ENCODE measurements at places on chromosomes 1 and 21.

DNA sequence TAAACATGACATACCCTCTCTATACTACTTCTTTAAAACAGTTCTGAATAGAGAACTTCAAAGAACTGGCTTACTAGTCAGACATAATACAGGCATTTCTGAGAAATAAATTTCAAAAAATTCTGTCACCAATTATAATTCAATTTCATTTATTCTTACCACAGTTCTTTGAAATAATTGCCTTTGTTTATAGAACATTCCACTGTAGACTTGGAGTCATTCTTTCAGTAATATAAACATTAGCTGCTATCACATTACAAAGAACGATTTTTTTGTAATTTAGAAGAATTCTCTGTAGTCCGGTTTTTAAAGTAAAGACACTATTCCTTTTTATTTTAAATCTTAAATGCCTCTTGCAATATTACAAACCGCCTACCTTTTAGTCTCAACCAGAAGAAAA, 146.4 kb upstream of the COL11A1 start:
- DNase-seq = no peak

GRCh38 chr1:203663821-203664220, 37.2 kb downstream of the ATP2B4 start:
- no peak for DNase-seq

GRCh38 chr1:36166938-36167905, 11.3 kb downstream of the MAP7D1 start:
- no peak for DNase-seq

DNA sequence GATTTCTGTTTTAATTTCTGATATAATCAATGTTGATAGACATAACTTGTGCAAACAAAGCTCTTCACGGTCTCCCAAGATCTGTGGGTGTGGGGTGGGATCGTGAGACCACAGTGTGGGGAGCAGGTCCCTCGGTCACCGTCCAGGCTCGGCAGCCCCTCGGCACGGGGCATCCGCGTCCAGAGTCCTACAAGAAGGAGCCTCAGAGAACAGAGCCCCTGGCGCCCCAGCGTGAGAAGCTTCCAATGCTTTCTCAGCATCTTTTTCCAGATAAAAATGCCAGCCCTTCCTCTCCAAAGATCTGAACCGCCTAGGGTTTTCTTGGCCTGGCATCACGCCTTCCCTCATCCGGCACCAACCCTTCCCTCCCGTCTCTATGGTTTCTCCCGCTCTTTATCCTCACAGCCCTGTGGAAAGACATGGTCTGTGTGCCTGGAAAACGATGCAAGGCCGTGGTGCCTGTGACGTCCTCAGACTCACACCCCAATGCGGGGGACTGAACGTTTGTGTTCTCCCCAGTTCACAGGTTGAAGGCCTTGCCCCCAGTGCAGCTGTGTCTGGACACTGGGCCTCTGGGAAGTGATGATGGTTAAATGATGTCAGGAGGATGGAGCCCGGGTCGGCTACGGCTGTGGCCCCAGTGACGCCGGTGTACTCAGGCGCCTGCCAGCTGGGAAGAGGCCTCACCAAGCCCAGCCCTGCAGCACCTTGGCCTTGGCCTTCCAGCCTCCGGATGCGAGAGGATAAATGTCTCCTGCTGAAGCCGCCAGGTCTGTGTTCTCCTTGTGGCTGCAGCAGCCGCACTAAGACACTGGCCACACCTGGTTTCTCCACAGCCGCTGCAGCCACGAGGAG, 45.9 kb upstream of the COL6A2 start:
- DNase-seq = no peak

GRCh38 chr1:10979483-10979920, 33.0 kb upstream of the TARDBP start:
- no peak for DNase-seq

DNA sequence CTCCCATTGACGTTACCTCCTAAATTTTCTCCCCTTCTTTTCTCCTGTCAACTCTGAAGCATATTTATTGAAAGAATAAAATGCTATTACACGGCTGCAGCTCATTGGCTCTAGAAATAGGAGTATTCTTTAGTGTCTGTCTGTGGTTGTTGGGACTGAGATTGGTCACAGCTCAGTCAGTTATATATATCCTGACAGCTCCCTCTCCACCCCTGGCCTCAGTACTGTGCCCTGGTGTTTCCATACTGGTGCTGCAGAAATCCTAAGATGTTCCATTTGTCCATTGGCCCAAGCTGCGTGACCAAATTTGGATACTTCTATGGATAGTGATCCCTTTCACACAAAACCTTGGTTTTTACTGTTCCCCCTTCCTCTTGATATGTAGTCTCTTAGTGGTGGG, 67.3 kb downstream of the RALGPS2 start:
- no peak for DNase-seq

GRCh38 chr1:25875856-25876692, 566 bp upstream of the PAQR7 start:
- DNase-seq = peak; percentile 34

GRCh38 chr21:26684889-26685288, 111.8 kb upstream of the CYYR1 start:
- no peak for DNase-seq

DNA sequence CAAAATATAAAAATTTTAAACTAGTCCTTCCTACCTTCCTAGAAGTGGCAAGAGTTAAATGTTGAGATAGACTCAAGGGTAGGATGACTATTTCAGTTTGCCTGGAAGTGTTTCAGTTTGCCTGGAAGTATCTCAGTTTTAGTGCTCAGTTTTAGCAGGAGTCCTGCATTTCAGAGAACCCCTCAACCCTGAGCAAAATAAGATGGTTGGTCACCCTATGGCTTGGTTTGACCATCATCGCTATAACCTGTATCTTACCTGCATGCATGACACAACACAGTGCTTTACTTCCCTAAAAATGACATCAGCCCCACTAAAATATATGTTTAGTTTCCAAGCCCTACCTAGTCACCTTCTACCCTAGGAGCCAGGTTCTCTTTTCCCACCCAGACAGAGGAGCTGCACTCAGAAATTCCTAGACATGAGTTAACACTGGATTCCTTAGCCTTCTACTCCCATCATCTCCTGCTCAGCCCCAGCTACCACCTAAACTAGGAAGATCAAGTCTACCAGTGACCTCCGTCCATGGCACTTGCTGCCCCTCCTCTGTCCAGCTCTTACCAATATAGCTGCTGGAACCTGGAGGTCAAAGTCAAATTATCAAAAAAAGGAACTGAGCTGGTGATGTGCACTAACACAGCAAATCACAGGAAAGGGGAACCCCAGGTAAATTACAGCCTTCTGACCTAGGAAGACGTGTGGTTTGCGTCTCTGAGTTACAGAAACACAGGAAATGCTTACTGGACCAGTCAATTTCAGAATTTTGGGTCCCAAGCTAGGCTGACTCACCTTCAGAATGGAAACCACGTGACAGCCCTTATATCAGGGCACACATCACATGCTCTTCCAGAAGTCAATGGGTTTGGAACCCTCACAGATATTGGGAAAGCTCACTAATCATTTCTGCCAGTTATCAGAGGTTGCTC, 2.2 kb upstream of the G0S2 start:
- DNase-seq = peak; percentile 60

DNA sequence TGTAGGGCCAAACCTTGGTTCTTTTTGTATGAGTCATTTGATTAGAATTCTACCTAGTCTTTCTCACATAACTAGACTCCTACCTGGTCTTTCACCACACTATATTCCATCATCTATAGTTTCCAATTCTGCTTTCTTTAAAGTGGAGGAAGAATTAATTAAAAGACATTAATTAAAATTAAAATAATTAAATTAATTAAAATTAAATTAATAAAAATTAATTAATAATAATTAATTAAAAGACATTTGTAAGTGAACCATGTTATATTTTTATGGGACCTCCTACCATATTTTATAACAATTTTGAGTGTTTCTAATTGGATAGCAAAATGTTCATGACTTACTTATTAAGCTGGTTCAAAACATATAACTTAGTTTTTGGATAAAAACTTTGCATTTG, 77.4 kb downstream of the CCDC18 start:
- DNase-seq = no peak

DNA sequence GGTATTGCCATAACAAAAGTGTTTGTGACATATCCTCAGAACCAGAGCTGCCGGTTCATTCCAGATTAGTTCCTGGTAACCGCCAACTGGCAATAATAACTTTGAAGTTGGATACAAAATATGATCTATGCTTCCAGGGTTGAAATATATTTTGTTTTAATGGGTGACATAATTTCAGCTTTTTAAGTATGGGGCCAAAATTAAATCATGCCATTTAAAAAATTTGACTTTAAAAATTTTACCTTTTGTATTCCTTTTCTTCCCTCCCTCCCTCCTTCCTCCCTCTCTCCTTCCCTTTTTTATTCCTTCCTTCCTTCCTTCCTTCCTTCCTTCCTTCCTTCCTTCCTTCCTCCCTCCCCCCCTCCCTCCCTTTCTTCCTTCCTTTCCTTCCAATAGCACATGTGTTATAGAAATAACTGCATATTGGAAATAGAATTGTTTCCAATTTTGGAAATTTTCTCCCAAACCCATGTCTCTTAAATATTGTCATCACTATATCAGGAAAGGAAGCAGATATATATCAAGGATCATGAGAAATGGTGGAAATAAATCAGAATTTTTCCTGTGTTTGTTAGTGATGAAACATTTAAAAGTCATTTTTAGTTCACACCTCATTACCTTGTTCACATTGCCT, 12.0 kb upstream of the KIFAP3 start:
- DNase-seq = no peak

DNA sequence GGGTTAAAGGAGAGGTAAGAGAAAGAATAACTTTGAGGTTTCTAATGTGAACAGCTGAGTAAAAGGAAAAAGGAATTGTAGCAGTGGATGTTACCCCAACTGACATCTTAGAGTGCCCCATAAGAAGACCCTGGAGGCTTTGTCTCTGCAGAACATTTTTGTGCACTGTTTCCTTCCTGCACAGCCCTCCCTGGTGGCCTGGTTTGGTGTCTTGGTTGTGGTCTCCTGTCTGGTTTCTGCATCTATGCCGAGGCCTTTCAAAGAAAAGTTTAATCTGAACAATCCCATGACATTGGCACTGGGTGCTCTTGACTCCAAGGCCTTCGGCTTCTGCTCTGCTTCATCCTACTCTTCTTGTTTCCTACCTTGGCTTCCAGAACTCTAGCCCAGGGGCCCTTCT, 57.8 kb downstream of the RHOU start:
- DNase-seq = peak; percentile 76

DNA sequence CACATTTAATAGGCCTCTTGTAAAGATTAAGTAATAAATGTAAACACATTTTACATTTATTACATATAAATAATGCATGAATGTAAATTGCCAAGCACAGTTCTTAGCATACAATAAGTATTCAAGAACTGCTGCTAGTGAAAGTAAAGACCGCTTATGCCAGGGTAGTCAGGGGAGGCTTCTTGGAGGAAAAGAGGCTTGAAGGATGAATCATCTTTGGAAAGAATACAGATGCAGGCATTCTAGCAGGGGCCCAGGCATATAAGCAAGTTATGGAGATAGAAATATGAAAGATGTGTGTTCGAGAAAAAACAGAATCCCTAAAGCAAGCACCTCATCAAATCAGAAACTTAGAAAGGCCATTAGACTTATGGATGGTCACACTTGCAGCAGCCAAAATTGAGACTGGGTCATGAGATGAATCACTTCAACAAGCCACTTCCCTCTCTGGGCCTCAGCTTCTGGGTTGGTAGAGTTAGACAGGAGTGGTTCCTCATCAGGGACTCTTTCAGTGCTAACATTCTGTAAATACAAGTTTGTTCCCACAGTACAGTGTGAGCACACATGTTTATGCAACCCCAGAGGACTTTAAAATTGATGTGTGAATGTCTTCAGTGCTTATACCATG, 79.8 kb upstream of the ROR1 start:
- DNase-seq = no peak

DNA sequence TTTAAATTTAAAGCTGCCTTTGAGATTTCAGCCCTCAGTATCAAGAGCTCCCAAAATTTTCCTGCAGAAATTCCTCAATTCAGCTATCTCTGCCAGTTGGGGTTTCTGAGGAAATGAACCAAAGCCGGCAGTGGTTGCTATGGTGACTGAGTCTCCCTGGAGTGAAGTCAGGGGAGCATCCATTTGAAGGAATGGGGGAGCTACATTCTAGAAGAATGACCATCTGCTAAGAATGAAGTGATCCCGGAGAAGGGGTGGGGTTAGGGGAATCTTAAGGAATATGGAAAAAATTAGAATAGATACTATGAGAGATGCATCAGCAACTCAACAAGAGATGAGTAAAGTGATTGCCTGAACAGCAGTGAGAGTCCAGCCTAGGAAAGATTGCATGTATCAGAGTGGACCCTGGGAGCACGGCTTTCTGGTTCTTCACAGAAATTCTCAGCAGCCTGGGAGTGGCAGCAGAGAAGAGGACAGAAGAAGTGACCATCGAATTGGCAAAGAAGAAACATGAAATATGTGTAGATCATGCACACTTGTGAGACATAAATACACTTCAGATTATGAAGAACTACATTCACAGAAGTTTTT, 94.7 kb downstream of the CHD1L start:
- DNase-seq = no peak

DNA sequence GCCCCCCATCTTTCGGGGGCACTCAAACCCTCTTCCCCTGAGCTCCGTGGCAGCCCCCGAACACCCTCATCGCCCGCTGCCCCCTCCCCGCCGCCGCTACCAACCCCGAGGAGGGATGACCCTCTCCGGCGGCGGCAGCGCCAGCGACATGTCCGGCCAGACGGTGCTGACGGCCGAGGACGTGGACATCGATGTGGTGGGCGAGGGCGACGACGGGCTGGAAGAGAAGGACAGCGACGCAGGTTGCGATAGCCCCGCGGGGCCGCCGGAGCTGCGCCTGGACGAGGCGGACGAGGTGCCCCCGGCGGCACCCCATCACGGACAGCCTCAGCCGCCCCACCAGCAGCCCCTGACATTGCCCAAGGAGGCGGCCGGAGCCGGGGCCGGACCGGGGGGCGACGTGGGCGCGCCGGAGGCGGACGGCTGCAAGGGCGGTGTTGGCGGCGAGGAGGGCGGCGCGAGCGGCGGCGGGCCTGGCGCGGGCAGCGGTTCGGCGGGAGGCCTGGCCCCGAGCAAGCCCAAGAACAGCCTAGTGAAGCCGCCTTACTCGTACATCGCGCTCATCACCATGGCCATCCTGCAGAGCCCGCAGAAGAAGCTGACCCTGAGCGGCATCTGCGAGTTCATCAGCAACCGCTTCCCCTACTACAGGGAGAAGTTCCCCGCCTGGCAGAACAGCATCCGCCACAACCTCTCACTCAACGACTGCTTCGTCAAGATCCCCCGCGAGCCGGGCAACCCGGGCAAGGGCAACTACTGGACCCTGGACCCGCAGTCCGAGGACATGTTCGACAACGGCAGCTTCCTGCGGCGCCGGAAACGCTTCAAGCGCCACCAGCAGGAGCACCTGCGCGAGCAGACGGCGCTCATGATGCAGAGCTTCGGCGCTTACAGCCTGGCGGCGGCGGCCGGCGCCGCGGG, 837 bp downstream of the FOXD3 start:
- DNase-seq = peak; percentile 54

GRCh38 chr1:213070406-213070805, 19.4 kb downstream of the RPS6KC1 start:
- peak; percentile 59 for DNase-seq

- no peak for DNase-seq
Measured at GRCh38 chr1:15939181-15940109, 36.5 kb downstream of the ZBTB17 start.

DNA sequence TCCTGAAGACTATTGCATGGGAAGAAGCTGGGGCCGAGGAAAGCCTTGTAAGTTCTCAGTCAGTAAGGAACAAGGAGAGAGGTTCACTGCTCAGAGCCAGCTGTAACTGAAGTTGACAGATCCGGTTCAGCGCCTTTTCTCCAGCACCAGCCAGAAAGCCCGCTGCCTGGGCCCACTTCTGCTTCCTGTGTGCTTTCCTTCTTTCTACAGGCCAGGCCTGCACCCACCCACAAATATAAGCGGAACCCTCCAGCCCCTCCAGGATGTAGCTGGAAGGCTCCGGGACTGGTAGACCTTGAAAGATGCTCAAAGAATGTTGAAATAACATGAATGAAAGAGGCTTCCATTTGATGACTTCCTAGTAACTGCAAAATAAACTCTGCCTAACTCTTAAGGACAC, 38.8 kb downstream of the PARP1 start:
- no peak for DNase-seq
